NCI-H446 treated with DMSO at 0.1 percent for 48 hours (cell line): ENCODE measurements at places on chromosomes 1 and 21.

GRCh38 chr21:31022306-31022705, 16.0 kb downstream of the KRTAP19-8 start:
- no peak for DNase-seq

GRCh38 chr1:51833700-51834099, 44.8 kb downstream of the NRDC start:
- DNase-seq = no peak

- no peak for DNase-seq
Measured at GRCh38 chr1:44239331-44239960, 26.2 kb downstream of the DMAP1 start.

GRCh38 chr1:197247465-197247864, 20.6 kb upstream of the CRB1 start:
- no peak for DNase-seq

DNA sequence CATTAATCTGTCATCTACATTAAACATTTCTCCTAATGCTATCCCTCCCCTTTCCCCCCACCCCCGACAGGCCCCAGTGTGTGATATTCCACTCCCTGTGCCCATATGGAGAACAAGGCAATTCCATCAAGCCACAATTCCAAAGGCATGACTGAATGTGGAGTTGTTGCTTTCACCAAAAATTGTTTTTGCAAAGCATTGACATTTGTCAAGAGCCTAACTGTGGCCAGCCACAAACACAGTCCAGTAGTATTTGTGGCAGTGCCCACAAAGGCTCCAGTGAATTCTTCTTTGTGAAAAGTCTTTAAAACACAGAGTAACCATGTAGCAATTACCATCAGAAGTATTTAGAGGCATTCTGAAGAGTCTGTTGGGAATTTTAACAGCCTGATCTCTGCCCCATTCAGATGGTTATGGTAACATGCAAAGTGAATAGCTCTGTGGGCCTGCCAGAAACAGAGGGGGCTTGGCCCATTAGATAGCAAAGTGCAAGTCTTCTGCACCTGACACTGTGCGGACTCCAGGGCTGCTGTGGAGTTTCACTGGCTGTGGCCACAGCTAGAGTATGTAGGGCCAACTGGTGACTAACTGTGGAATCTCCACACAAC, 11.6 kb upstream of the LRRC53 start:
- DNase-seq = no peak

GRCh38 chr1:34532113-34532512, 222.7 kb upstream of the GJB5 start:
- no peak for DNase-seq

GRCh38 chr1:94865360-94865759, 45.2 kb downstream of the SLC44A3 start:
- no peak for DNase-seq

- DNase-seq = no peak
Measured at GRCh38 chr1:180641662-180642061, 9.8 kb downstream of the XPR1 start.

- no peak for DNase-seq
Measured at GRCh38 chr1:85624361-85624760, 43.8 kb downstream of the CCN1 start.

GRCh38 chr21:33871171-33871570, 44.4 kb downstream of the ATP5PO start:
- no peak for DNase-seq
